ENCODE measurements at places on chromosomes 2 and 18.

GRCh38 chr18:45760462-45761036, 36.6 kb downstream of the SLC14A1 start:
- DNase-seq = no peak

DNA sequence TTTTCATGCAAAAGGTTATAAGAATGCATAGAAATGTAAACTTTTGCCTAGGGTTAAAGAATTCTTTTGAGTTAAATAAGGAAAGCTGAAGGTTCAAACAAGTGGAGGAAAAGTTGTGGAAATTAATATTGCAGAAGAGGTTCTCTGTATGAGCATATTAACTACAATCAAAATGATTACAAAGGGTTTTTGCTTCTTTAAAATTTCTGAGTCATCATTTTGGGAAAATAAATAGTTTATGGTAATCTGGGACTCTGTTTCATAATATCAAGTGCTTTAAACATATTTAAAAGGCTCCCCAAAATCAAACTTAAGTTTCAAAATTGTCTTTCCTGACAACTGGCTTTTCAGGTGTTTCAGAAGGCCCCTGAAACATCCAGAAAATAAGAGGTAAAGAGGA, 415.7 kb downstream of the ZNF804A start:
- DNase-seq = no peak

DNA sequence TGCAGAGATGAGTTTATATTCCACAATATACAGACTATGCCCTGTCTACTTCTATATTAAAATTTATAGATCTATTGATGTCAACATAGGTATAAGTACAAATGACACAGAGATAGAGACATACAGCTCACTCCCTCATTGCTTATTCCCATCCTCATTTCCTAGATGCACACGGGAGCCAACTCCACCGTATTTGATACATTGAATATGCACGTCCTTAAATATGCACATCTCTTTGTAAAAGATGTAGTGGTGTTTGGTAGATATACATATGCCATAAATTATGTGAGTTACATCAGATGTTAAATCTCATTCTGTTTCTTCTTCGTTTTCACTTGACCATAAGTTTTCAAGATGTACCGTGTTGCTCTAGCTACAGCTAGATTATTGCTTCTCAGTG, 179.2 kb upstream of the RAB6C start:
- no peak for DNase-seq

- no peak for DNase-seq
These were observed 194.4 kb upstream of the ITGA4 start for GRCh38 chr2:181262782-181263181.

GRCh38 chr2:235799281-235799680, 305.4 kb downstream of the AGAP1 start:
- DNase-seq = no peak

DNA sequence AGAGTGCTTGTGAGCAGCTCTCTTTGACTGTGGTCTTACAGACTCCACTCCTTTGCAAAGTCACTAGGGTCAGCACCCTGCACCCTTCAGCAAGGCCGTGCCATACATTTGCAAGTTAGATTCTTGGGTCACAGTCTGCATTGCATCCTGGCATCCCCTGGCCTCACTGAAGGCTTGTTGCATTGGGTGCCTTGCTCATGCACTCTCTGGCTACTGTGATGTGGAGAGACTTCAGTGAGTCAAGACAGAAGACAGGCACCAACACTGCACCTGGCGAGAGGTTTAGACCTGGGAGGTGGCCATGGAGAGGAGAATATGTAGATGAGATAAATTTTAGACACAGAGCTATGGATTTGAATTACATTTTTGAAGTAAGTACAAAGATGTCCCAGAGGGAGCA, 146.4 kb upstream of the COPS8 start:
- no peak for DNase-seq

DNA sequence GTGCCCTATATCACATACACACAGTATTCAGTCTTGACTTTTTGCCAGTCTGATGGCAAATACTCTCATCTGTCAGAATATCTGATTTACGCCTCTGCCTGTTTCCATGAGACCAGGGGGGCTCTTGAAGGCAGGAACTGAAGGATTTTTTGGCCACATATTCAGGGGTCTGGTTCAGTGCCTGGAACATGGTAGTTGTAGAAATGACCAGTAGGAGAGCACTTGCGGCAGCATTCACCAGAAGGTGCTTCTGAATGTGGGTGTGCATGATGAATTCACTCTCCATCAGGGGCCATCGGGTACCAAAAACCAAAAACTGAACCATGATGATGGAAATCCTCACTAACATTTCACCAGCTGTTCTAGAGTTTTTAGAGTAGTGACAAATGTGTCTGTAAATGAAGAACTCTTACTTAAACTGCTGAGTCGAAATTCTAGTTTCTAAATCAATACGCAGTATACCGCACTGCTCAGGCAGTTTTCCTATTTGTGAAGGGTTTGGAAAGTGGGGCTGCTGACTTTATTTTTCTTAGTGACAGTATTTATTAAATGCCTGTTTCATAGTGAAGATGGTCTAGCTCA, 54.6 kb downstream of the MERTK start:
- DNase-seq = no peak

DNA sequence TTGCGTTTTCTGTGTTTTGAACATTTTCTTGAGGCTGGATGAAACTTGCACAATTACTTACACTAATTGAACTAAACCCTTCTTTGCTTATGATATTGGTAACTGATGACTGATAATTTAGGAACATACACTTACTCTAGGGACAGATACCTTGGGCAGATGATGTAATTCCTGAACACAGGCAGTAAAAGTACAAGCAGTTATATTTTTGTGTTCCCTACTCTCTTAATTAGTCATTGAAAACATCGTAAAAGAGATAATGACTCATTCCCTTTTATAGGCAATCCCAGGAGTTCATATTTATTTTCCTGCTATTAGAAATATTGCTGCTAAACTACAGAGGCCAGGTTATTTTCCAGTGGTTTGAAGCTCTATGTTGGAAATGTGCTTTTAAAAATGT, 46.4 kb downstream of the CCDC85A start:
- DNase-seq = no peak

DNA sequence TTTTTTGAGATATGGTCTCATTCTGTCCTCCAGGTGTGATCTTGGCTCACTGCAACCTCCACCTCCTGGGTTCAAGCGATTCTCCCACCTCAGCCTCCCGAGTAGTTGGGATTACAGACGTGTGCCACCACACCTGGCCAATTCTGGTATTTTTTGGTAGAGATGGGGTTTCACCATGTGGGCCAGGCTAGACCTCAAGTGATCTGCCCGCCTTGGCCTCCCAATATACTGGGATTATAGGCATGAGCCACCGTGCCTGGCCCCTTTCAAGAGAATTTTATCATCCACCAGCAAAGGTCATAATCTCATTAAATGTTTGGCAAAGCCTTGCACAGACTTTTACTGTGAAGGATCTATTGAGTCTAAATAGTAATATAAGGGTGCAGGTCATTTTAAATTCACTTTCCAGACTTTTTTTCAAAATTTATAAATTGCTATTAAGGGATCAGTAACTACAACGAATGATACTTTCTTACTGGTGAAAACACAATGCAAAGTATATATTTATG, 2.5 kb downstream of the HADHA start:
- DNase-seq = no peak

GRCh38 chr18:22558945-22559385, 141.2 kb upstream of the CTAGE1 start:
- DNase-seq = no peak

DNA sequence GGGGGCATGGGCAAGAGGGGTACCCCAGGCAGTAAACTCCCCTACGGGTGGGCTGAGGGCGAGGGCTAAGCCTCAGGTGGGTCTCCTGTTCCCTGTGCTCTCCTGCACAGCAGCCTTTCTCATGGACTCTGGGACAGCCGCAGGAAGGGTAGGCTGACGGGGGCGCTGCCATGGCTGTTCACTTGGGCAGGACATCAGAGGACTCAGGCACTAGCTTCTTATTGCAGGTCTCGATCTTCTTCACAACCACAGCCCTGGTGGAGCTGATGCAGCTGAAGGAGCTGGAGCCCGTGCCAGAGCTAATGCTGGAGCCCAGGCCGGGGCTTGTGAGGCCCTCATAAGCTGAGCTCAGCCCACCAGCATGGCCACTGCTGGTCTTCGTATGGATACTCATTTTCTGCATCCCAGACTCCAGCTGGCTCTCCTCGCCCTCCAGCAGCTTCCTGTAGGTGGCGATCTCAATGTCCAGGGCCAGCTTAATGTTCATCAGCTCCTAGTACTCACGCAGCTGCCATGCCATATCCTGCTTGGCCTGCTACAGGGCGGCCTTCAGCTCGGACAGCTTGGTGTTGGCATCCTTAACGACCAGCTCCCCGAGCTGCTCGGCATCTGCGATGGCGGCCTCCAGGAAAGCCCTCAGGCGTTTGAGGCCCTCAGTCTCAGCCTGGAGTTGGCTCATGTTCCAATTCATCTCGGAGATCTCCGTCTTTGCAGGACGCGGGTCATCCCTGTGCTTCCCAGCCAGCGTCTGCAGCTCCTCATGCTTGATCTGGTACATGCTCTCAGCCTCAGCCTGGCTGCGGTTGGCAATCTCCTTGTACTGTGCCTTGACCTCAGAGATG, 359.8 kb upstream of the SETBP1 start:
- no peak for DNase-seq

DNA sequence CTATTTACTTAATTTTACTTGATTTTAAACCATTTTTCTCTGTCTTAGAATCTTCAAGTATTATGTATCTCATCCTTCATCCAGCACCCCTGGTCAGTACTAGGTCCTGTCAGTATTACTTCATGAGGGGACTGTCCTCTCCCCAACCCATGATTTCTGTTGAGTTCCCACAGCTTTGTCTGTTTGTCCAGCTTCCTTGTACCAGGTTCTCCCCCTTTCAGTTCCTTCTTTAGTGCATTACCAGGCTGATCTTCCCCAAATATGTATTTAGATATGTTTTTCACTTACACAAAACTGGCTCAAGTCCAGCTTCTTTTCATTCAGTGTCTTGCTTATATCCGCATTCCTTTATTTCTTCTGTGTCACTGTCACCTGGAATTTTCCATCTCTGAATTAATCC, 13.8 kb upstream of the TTC27 start:
- DNase-seq = no peak

DNA sequence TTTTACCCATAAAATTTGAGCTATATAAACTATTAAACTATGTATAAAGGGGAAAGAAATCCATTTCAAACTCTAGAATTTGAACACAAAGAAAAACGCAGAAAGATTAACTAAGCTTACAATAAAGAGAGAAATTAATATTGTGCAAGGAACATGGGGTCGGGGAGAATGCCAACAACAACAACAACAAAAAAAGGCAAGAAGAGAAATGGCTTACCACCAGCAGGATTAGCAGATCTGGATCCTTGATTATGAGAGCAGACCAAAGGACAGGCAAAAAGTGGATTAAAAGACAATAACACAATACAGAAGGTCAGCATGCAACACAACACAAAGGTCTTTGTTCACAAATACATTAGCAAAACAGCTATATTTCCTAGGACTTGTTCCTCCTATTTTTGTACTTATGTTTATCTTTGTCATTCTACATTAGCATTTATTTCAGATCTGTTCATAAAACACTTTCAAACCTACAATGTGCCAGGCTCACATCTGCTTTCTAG, 103.4 kb upstream of the RNU4ATAC start:
- DNase-seq = no peak

GRCh38 chr18:60872434-60872833, 460.8 kb upstream of the CDH20 start:
- DNase-seq = no peak

- no peak for DNase-seq
These were observed 46.7 kb downstream of the MAPK4 start for GRCh38 chr18:50606609-50607008.

- DNase-seq = no peak
These were observed 38.6 kb downstream of the CABLES1 start for GRCh38 chr18:23173912-23174311.

DNA sequence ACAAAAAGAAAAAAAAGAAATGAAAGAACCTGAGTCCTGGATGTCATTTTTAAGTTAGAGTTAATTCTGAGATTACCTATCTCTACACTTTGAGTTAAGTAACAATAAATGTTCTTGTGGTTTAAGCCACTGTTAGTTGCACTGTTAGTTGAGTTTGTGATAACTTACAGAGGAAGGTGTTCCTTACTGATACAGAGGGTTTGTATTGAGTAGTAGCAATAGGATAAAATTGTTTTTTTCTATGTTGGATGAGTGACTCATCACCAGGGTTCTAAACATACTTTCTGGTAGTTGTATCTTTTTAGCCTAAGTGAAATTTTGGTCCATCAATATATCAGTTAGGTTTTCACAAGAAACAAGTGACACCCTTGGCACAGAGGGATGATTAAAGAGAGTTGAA, 4.0 kb upstream of the LCLAT1 start:
- DNase-seq = no peak

GRCh38 chr2:164642268-164642667, 21.0 kb upstream of the GRB14 start:
- DNase-seq = no peak

DNA sequence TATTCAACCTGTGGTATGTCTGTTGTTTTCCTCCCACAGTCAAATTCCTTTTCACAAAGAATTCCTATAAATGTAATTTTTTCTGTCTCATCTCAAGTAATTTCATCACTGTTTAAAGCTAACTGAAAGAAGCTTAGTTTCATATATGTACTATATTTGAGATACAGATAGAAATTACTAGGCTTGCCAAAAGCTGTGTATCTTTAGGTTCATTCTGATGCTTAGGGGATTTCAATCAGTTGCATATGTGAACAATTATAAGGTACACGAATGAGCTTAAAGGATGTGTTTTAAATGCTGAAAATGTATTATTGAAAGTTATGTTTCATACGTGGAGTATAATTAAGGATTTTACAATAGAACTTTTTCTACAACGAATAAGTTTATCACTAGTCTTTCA, 59.2 kb upstream of the DSG1 start:
- no peak for DNase-seq

DNA sequence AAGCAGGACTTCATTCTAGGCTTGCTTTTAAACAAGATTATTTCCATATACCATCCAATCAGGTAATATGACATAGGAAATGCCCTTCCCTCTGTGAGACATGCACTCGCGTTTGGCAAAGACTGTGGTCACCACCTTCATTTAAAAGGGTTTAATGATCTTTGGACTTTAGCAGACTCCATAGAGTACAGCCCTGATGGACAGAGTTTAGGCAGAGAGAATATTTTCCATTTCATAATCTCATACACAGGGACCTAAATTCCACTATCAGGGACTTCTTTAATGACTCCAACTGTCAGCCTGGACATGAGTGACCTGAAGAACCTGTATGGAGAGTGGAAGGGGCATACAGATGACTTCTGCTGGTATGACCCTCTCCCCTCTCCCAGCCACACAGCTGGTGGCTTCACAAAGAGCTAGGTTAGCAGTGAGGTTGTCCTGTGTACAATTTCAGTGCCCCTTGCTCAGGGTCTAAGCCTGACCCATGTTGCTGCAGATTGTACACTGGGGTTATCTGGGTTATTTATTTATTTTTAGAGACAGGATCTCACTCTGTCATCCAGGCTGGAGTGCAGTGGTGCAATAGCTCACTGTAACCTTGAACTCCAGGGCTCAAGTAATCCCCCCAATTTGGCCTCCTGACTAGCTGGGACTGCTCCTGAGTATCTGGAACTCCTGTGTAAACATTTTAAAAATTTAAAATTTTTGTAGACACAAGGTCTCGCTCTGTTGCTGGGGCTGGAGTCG, 59.2 kb downstream of the PTPRM start:
- no peak for DNase-seq
